ENCODE measurements at places on chromosomes 6 and 20.

- peak; percentile 33 for DNase-seq
Observed at GRCh38 chr20:34010405-34010931, 16.8 kb downstream of the RALY start.

- DNase-seq = no peak
Observed at GRCh38 chr6:125824946-125825771, 34.4 kb downstream of the NCOA7 start.

DNA sequence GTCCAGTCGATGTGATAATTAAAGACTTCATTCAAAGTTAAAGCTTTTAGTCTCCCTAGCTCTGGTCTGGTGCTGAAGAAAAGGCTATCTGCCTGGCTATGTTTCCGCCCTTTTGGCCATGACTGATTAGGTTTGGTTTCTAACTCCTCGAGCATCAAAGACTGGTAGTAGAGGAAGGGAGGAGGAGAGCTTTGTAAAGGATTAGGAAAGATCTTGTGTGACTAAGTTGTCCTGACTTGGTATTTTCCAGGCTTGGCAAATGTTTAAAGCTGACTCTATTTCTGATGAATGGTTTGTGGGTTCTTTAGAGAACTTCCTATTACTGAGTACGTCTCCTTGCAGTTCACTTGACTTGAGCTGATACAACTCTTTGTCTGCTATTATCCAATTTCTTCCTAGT is 312.9 kb downstream of the GJA1 start:
- peak; percentile 12 for DNase-seq

GRCh38 chr20:43550456-43550855 is 8.4 kb upstream of the SGK2 start:
- no peak for DNase-seq

- no peak for DNase-seq
Observed at GRCh38 chr20:32506721-32507120, 78.4 kb downstream of the NOL4L start.

Data from suppressor macrophage treated with lipopolysaccharide for 4 hours (primary cell).